Hematopoietic multipotent progenitor cell treated with erythropoietin and hydrocortisone succinate and interleukin-3 and kit ligand, for 15 days (in vitro differentiated cells): ENCODE measurements at places on chromosomes 5 and 9.
A peak's percentile ranks its signal among the peaks of the same experiment; 100 is the strongest.

- DNase-seq: no peak
These were observed 453.9 kb downstream of the TUSC1 start for GRCh38 chr9:25224309-25224708.

GRCh38 chr5:111582451-111582850 lies 70.1 kb upstream of the STARD4 start:
- DNase-seq: no peak

DNA sequence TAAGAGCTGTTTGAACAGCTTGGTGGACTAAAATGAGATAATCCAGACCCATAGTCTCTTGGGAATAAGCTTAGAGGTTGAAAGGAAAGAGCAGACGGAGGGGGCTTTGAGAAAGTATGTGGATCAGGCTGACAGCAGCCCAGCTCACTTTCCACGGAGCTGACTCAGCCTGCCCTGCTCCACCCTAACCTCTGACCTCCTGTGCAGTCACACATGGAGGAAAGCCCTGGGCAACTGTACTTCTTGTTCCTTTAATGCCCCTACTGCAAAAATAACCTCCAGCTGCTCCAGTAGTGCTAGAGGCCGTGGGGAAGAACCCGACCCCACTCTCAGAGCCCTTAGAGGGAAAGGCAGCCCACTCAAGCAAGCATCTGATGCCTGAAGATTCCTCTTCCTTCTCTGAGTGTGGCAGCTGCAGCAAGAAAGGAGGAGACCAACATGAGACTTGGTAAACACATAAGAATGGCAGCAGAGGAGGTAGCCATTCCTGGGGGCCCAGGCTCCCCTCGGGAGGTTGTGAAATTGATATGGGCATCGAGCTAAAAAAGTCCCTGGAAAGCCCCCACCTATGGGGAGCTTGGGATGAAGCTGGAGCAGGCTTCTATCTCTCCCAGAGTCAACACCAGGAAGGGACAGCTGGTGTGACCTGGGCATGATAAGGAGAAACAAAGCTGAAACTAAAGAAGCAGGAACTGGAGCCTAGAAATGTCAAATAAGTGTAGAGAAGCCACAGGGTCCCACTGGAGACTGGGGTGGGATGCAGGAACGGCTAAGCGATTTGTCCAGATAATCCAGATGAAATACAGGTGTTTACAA lies 204.3 kb downstream of the PIK3R1 start:
- DNase-seq: peak; percentile 78

- DNase-seq: no peak
These were observed 120.1 kb downstream of the SNX18 start for GRCh38 chr5:54637654-54638053.

GRCh38 chr5:147809830-147810666 lies 21.4 kb downstream of the SPINK1 start:
- no peak for DNase-seq

DNA sequence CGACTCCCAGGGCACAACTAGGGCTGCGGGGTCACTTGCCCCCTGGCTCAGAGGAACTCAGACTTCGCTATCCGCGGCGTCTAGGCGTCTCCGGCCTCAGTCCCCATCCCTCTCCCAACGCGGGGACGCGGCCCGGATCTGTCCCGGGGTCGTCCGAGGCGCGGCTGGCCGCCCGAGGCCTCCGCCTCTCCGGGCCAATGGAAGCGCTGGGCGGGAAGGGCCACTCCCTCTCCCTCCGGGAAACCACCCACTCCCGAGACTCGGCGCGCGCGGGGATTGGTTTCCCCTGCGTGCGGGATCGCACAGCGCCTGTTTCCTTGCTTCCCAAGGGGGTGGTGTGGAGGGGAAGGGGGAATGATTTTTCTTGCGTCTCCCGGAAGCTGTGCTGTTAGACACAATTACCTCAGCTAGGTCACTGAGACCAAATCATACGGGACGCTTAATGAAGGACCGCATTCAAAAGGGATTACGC lies 38.3 kb downstream of the NR2F1 start:
- DNase-seq: no peak

DNA sequence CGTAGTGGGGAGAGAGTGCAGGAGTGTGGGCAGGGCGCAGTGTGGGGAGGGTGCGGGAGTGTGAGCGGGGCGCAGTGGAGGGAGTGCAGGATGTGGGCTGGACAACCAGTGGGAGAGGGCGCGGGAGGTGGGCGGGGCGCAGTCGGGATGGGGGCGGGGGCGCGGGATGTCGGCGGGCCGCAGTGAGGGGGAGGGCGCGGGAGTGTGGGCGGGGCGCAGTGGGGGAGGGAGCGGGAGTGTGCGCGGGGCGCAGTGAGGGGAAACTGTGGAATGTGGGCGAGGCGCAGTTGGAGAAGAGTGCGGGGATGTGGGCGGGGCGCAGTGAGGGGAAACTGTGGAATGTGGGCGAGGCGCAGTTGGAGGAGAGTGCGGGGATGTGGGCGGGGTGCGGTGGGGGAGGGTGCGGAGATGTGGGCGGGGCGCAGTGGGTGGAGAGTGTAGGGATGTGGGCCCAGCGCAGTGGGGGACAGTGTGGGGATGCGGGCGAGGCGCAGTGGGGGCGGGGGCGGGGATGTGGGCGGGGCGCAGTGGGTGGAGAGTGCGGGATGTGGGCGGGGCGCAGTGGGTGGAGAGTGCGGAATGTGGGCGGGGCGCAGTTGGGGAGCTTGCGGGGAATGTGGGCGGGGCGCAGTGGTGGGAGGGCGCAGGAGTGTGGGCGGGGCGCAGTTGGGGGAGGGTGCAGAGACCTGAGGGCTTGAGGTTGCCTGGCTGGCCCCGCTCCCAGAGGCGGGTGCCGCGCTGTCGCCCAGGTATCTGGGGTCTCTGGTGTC lies at the start of gene NXNL2:
Gene NXNL2, plus strand, starts transcription at position 723 of the 770 bp plus-strand sequence. CDS start 257 bp downstream, outside the sequence.
- peak; percentile 23 for DNase-seq

- DNase-seq: no peak
These were observed 33.4 kb downstream of the CEP120 start for GRCh38 chr5:123389794-123390193.
